ENCODE measurements at places on chromosomes 13 and 19.

GRCh38 chr19:18204394-18205199 lies 755 bp upstream of the RAB3A start:
- H3K4me3 ChIP-seq, result peak overlapping the region; percentile 39
- peaks cover 5% of the 10 kb centered on the region for H3K4me1 ChIP-seq
- no peaks in the 10 kb centered on the region for H3K36me3 ChIP-seq
- peak overlapping the region; percentile 87 for H3K27ac ChIP-seq
- no peaks in the 10 kb centered on the region for H3K27me3 ChIP-seq

GRCh38 chr13:77305266-77305665 lies 21.6 kb downstream of the MYCBP2 start:
- DNase-seq, result no peak
- H3K27ac ChIP-seq, result no peak overlapping the region
- no peaks in the 10 kb centered on the region for H3K27me3 ChIP-seq
- no peaks in the 10 kb centered on the region for H3K36me3 ChIP-seq
- H3K4me1 ChIP-seq, result peaks cover 10% of the 10 kb centered on the region
- H3K4me3 ChIP-seq, result no peak overlapping the region

GRCh38 chr13:84951128-84951527 lies 848.1 kb downstream of the SLITRK6 start:
- no peaks in the 10 kb centered on the region for H3K4me1 ChIP-seq
- H3K4me3 ChIP-seq, result no peak overlapping the region
- H3K36me3 ChIP-seq, result no peaks in the 10 kb centered on the region
- DNase-seq, result no peak

DNA sequence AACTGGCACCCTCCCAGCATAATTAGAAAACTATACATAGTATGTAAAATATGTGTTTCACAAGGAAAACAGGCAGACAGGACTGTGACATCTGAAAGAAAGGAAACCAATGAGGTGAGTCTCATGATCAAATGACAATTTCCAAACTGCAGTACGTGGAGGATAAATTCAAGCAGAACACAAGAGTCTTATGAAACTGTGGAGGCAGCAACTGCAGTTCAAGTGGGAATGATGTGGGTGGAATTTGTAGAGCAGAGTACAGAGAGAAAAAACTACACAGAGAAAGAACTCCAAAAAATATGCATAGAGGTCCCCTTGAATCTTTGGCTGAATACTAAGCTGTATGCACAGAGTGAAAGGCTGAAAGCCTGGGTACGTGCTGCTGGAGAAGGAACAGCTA lies 9.7 kb downstream of the SIGLEC6 start:
- H3K36me3 ChIP-seq, result no peaks in the 10 kb centered on the region
- no peaks in the 10 kb centered on the region for H3K4me1 ChIP-seq

DNA sequence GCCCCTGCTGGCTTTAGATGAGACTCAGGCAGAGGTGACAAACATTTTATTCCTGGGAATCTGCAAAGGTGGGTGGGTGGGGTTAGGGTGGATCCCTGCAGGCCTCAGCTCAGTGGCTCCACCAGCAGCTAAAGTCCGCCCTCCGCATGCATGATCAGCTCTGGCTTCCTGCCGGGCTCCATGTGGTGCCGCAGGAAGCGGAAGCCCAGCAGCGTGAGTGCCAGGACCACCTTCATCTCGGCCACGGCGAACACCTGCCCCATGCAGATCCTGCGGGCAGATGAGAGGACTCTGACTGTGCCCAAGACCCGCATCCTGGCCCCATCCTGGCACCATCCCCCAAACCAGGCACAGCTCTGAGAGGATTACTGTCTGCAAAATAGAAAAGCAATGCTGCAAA lies 26.3 kb downstream of the CYP4F2 start:
- no peak for DNase-seq
- H3K27me3 ChIP-seq, result no peaks in the 10 kb centered on the region
- no peaks in the 10 kb centered on the region for H3K36me3 ChIP-seq
- H3K27ac ChIP-seq, result no peak overlapping the region
- H3K4me3 ChIP-seq, result no peak overlapping the region
- H3K4me1 ChIP-seq, result no peaks in the 10 kb centered on the region

DNA sequence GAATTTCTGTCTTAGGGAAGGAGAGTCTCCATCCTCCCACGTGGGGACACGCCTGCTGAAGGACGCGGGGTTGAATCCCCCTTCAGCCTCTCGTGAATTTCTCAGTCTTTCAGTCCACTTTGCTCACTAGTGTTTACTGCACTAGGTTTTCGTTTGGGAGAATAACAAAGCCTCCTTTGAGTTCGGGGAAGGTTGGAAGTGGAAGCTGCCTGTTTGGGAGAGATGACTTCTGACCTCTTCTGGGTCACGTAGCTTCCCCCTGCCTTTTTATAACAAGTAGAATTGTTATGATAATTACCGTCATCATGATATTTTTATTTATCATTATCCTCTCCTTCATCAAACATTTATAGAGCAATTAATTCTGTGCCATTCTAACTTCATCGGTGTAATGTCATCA lies 60.7 kb downstream of the ATP11A start:
- H3K36me3 ChIP-seq, result peaks cover 1% of the 10 kb centered on the region
- H3K4me1 ChIP-seq, result no peaks in the 10 kb centered on the region
- no peak overlapping the region for H3K4me3 ChIP-seq
- H3K27me3 ChIP-seq, result no peaks in the 10 kb centered on the region

DNA sequence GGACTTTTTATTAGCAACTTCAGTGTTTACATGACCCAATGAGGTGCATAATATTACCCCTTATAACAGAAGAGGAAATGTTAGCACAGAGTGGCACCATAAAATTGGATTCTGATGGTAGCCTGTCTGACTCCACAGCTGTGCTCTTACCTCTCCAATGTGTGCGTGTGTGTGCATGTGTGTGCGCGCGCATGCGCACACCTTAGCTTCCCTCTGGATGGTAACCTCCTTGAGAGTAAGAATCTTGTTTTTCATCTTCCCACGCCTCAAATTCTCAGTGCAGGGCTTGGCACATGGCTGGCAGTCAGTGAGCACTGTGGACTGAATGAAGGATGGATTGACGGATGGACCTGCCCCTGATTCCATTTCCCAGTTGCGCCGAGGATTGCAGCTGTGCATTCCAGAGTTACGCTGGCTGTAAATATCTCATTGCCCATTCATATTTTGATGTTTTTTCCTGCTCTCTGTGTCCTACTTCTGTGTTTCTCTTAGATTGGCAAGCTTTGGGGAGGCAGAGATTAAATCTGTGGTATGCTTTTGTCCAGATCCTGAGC lies 99.2 kb upstream of the WASF3 start:
- no peak overlapping the region for H3K27ac ChIP-seq
- no peak for DNase-seq
- no peak overlapping the region for H3K4me3 ChIP-seq
- no peaks in the 10 kb centered on the region for H3K4me1 ChIP-seq
- H3K27me3 ChIP-seq, result no peaks in the 10 kb centered on the region
- H3K36me3 ChIP-seq, result no peaks in the 10 kb centered on the region

DNA sequence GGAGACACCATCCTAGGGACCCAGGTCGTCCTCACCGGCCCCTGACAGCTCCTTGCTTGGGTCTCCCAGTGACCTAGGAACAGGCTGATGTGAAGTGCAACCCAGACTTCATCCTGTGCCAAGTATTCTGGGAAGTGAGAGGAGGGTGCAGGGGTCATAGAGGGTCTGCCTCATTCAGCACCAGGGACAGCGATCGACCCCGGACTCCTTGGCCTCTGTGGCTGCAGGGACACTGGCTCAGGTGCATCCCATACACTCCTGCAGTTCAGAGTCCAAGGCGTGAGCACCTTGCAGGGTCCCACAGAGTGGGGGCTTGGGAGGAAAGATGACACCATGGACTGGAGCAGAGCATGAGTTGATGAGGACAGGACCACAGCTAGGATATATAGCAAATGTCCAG lies 10.0 kb upstream of the OR10H2 start:
- no peaks in the 10 kb centered on the region for H3K27me3 ChIP-seq
- H3K4me1 ChIP-seq, result no peaks in the 10 kb centered on the region
- no peak overlapping the region for H3K4me3 ChIP-seq
- no peak overlapping the region for H3K27ac ChIP-seq
- no peaks in the 10 kb centered on the region for H3K36me3 ChIP-seq
- DNase-seq, result peak; percentile 14

DNA sequence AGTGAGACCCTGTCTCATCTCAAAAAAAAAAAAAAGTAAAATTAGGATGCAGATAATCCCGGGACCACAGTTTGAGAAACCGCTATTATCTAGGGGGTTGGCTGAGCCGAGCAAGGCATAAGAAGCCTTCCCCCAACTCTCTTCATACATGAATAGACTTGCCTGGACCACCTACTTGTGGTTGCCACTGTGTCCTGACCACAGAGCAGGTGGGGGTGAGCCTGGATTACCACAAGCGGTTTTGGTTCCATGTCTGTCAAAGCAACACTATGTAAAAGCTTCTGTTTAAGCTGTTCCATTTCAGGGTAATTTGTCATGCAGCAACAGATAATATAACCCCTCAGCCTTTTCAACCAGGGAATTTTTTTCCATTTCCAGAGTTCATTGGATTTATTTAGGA lies 3.3 kb upstream of the NAPA start:
- H3K27me3 ChIP-seq, result no peaks in the 10 kb centered on the region
- H3K27ac ChIP-seq, result no peak overlapping the region

- no peaks in the 10 kb centered on the region for H3K36me3 ChIP-seq
- no peaks in the 10 kb centered on the region for H3K4me1 ChIP-seq
- DNase-seq, result no peak
- no peaks in the 10 kb centered on the region for H3K27me3 ChIP-seq
- no peak overlapping the region for H3K4me3 ChIP-seq
Observed at GRCh38 chr13:87322386-87322785, 348.8 kb upstream of the SLITRK5 start.

- no peaks in the 10 kb centered on the region for H3K36me3 ChIP-seq
- H3K27me3 ChIP-seq, result no peaks in the 10 kb centered on the region
- DNase-seq, result no peak
- H3K4me1 ChIP-seq, result peaks cover 6% of the 10 kb centered on the region
- no peak overlapping the region for H3K4me3 ChIP-seq
Observed at GRCh38 chr13:76837801-76838200, 48.4 kb downstream of the KCTD12 start.

DNA sequence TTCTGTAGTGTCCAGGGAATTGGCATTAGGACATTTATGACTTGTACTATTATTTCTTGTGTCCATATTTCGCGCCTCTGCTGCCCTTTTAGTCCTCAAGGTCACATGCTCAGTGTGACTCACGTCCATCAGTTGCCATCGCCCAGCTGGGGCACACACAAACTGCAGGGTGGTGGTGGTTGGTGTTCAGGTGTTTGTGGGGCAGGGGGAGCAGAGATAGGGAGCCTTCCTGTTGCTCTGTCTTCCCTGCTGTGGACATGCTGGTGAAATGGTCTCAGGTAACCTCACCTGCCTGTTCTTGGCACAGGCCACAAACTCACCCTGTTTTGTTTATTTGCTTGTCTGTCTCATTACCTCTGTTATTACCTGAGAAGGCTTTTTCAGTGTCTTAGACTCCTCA lies 22.4 kb downstream of the PRR12 start:
- no peak overlapping the region for H3K27ac ChIP-seq
- H3K27me3 ChIP-seq, result no peaks in the 10 kb centered on the region
- no peak for DNase-seq
- no peaks in the 10 kb centered on the region for H3K4me1 ChIP-seq
- no peak overlapping the region for H3K4me3 ChIP-seq

- peak overlapping the region; percentile 79 for H3K27ac ChIP-seq
- no peaks in the 10 kb centered on the region for H3K27me3 ChIP-seq
- no peaks in the 10 kb centered on the region for H3K36me3 ChIP-seq
- no peak overlapping the region for H3K4me3 ChIP-seq
- peaks cover 30% of the 10 kb centered on the region for H3K4me1 ChIP-seq
Observed at GRCh38 chr13:60230593-60230992, 66.9 kb upstream of the DIAPH3 start.

DNA sequence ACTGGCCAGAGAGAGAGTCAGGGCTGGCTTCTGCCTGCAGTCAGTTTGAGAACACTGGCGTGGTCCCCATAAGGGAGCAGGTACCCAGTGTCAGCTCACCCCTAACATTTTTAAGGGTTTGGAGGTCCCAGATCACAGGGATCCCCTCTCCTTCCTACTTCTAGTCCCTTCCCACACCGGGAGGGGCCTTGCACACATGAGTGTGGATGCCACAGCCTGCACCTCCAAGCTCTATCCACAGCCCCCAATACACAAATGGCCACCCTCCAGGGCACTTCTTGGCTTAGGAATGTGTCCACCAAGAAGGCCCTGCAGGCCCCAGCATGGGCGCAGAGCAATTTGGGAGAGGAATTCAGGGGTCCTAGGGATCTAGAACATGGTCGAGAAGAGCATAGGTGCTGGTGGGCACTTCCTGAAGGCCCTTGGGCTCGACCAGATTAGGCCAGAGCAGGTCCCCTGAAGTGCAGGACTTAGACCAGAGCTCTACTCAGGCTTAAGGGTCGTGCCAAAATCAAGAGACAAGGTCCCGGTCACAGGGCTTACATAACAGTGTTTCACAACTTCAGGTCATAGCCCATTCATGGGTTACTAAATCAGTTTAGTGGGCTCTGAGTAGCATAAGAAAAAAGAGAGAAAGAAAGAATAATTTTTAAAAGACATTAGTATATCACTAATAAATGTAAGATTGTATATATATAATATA lies 16.0 kb downstream of the FXYD5 start:
- H3K27me3 ChIP-seq, result no peaks in the 10 kb centered on the region
- H3K36me3 ChIP-seq, result no peaks in the 10 kb centered on the region
- no peak overlapping the region for H3K27ac ChIP-seq
- DNase-seq, result no peak
- peaks cover 6% of the 10 kb centered on the region for H3K4me1 ChIP-seq

DNA sequence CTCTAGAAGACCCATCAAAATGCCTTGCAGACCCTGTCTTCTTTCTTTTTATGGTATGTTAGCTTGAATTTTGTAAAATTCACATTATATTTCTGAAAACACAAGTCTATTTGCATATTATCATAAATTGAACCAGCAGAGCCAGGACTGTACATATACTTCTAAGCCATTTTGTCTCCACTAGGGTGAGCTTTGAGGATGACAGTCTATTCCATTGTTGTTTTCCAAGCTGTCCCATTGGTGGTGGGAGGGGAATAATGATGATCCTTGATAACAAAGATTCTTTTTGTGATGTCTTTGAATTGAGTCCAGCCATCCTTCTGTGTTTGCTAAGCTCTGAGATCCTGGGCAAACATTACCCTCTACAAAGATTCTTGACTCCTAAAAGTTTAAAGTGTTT lies 359.3 kb upstream of the PCDH20 start:
- H3K36me3 ChIP-seq, result no peaks in the 10 kb centered on the region
- H3K4me1 ChIP-seq, result no peaks in the 10 kb centered on the region
- no peak overlapping the region for H3K27ac ChIP-seq
- no peak for DNase-seq

DNA sequence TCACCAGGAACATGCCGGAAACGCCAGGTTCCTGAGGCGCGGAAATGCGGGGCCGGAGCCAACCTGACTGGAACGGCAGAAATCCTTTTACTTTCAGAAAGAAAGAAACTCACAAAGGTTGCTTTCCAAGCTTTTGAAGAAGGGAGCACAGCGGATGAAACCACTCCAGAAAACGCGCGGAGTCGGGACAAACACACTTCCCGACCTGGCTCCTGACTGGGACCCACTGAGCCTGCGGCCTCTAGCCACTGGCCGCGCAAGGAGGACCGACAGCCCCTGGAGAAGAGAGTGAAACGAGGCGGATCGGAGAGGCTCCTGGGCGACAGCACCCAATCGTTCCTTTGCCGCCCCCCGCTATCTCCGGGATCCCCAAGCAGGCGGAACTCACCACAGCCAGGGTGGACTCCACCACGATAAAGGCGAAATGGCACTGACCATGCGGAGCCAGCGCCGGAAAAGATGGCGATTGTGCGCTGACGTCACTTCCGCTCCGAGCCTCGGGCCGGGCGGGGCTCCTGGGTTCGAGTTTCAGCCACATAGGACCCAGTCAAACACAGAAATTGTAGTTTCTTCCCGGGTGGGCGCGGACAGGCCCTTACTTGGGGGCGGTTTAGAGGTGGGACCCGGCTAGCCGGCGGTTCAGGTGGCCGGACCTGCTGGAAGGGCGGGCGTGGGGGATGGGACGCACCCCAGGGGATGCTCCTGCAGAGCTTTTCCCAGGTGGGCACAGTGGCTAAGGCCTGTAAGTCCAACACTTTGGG lies at the start of gene ZNF121:
Gene ZNF121, minus strand, starts transcription at position 432 of the 761 bp plus-strand sequence. CDS start 16,407 bp downstream, outside the sequence.
- no peaks in the 10 kb centered on the region for H3K27me3 ChIP-seq
- H3K4me3 ChIP-seq, result peak within 1 kb of the TSS; percentile 74
